ENCODE measurements at places on chromosomes 2 and 18.
A peak's percentile ranks its signal among the peaks of the same experiment; 100 is the strongest.

GRCh38 chr18:25650201-25650941 lies 298.4 kb upstream of the ZNF521 start:
- DNase-seq, result no peak

- no peak for DNase-seq
Measured at GRCh38 chr2:20187331-20187730, 37.6 kb downstream of the SDC1 start.

DNA sequence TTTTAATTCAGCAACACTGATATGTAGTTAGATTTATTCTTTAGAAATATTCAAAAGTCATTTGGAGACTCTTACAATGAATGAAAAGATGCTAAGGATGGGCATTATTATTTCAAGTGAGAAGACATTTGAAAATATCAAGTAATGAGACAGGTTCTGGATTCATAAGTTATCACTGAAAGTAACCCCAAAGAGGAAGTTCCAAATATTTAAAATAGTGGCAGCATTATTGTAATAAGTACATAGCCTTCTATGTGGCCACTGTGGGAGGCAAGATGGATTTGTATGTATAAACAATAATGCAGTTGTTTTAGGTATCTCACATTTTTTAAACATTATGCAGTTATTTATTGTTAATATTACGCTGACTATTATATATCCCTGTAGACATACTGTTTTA lies 29.7 kb downstream of the ZC3H6 start:
- DNase-seq, result no peak

GRCh38 chr2:74514368-74515270 lies at the start of gene TLX2:
TLX2 (plus strand) TSS chr2:74514450; CDS start chr2:74514807, 357 bp downstream.
- DNase-seq, result no peak

- DNase-seq, result no peak
Measured at GRCh38 chr2:53230691-53231090, 536.9 kb upstream of the CHAC2 start.

- no peak for DNase-seq
Measured at GRCh38 chr2:99674090-99674489, 184.3 kb upstream of the REV1 start.

DNA sequence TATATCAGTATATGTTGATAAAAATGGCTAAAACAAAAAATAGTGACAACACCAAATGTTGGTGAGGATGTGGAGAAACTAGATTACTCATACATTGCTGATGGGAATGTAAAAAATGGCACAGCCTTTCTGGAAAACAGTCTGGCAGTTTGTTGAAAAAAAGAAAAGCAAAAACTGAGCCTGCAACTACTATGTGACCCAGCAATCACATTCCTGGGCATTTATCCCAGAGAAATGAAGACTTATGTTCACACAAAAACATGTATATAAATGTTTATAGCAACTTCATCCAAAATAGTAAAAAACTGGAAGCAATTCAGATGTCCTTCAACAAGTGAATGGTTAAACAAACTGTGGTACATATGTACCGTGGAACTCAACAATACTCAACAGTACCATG lies 7.5 kb upstream of the KDSR start:
- DNase-seq, result no peak

DNA sequence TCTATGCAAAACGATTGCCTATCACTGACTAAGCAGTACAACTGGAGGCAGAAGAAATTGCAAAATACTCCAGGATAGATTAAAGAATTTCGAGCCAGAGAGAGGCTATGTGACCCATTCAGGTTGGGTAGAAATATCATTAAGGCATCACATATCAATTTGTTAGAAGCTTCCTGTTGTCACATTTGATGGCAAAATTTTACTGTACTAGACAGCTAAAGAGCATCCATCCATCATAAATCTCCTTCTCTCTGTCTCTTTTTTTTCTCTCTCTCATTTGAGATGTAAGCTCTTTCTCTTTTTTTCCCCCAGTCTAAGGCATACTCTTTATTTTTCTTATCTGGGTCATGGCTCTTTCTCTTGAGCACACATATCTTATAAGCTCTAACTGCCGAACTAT lies 155.7 kb downstream of the EVA1A start:
- no peak for DNase-seq

DNA sequence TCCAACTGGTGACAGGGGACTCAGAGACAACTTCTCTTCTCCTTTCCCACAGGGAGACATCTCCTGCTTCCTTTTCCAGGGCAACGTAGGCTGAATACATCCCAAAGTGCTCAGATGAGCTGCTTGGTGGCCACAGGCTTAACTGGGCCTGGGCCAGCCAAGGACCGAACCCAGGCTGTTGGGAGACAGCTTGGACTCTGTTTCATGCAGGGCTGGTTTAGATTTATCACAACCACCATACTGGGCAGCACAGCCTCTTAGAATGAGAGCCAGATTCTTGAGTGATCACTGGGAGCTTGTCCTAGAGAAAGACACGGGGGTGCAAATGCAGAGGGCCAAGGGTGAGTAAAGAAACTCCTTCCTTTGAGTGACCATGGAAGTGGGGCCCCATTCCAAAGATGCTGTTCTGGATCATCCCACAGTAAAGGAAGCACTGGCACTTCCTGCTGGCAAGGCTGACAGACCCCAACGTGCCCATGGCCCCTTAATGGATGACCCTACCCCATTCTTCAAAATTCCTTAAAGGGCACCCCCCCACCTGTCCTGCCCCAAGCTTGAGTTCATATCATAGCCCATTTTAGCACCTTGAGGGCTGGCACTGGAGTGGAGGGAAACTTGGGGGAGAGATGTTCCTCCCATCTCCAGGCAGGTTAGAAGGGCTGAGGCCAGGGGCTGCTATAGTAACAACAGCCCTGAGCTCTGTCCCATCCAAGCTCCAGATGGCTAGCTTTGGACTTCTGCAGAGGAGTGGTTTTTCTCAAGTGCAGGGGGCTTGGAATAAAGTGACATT lies 84.1 kb downstream of the CAPN13 start:
- no peak for DNase-seq

GRCh38 chr2:100603414-100603813 lies 40.6 kb downstream of the PDCL3 start:
- no peak for DNase-seq

DNA sequence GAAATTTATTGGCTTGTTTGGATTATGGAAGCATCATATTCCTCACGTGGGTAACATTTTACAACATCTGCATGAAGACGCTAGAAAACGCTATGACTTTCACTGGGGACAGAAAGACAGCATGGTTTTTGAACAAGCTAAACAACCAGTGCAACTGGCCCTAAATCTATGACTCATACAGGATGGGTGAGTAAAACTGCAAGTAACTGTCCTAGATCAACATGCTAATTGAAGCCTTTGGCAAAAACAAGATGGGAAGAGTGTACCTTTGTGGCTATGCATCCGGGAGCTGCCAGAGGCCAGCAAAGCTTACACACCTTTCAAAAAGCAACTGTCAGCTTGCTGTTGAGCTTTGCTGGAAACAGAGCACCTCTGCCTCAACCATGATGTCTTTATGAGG lies 1096.0 kb upstream of the DDX18 start:
- DNase-seq, result no peak

DNA sequence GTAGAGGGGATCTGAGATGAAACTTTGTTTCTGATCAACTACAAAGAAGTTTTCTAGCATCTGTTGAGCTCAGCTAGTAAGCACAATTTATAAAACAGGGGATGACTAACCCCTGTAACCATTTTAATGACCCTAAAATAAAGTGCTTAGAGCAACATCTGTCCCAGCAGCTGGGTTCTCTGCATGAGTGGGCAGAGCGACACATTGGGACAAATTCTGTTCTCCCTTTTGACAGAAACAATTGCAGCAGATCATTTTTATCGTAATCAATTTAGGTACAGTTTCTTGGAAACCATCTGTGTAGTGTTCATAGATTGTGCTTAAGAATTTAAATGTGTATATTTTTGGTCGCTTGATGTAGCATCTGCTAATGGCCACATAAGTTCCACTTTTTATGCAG lies 678.0 kb downstream of the RNF144A start:
- no peak for DNase-seq

GRCh38 chr2:152504618-152505017 lies 169.6 kb downstream of the FMNL2 start:
- DNase-seq, result no peak

GRCh38 chr2:44244135-44244871 lies 31.0 kb upstream of the SLC3A1 start:
- peak; percentile 24 for DNase-seq

DNA sequence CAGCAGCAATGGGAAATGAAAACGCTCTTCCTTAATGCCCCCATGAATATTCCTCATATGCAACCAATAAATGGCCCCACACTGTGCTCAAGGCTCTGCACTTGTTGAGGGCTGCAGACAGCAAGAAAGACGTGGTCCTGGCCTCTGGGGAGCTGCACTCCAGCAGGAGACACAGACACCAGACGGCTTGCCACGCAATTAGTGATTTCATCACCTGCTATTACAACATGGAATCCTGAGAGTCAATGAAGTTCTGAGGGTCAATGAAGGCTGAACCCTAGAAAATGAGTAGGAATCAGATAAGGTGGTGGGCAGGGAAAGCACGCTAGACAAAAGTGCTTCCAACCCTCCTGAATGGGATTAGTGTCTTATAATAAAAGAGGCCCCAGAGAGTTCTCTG lies 18.9 kb downstream of the CREG2 start:
- no peak for DNase-seq

DNA sequence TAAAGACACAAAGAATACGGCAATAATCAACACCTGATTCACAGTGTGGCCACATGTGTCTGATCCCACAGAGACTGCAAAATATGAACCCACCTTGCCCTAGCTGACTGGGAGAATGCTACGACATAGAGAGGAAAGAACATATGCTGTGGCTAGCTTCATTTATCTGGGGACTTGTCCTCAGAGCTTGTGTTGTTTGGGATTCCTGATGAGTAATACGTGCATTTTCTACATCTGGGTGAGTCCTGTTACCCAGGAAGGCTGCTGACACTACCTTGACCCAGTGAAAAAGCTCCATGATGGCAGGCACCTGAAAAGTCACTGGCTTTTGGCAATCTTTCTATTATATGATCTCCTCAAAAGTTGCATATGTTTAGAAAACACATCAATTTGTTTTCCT lies 427.7 kb upstream of the LYPD1 start:
- no peak for DNase-seq

DNA sequence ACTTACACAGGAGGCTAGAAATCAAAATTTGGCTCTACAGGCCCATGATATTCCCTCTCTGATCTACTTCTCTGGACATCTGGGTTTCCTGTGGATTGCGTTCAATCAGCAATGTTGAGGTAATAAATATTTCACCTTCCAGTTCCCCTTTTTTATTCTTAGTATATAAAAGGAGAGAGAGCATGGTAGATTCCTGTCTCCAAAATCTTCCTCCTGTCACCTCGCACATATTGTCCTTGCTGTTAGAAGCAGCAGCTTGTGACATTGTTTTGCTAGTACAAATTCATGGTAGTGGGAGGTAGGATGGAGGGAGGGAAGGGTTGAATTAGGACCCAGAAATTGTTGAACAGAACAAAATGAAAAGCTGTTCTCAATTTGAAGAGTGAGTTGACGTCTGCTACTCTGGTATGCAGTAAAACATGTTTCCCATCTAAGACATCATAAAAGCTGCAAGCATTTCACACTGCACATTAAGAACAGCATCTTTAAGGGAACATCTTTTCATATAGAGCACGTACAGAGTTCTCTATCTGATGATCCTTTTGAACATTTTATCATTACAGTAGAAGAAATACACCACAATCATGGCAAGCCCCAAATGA lies 156.4 kb downstream of the RDH14 start:
- DNase-seq, result no peak
